Ascending aorta (tissue), 2 donors: ENCODE measurements at places on chromosomes 7 and 10.

DNA sequence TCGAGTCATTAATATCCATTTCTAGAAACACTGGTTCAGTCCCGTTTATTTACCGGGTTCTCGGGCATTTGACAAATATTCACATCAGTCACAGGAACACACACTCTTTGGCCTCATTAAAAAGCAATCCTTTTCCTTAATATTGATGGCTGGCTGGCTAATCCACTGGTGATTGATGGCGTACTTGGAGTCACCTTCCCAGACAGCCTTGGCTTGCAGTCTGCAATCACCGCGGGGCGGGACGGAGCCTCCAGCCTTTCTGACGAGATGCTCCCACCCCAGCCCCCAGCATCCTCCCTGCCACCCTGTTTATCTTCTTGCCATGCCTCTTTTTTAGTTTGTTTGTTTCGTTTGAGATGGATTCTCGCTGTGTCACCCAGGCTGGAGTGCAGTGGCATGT is 36.6 kb downstream of the SRRM3 start:
- DNase-seq, result no peak

DNA sequence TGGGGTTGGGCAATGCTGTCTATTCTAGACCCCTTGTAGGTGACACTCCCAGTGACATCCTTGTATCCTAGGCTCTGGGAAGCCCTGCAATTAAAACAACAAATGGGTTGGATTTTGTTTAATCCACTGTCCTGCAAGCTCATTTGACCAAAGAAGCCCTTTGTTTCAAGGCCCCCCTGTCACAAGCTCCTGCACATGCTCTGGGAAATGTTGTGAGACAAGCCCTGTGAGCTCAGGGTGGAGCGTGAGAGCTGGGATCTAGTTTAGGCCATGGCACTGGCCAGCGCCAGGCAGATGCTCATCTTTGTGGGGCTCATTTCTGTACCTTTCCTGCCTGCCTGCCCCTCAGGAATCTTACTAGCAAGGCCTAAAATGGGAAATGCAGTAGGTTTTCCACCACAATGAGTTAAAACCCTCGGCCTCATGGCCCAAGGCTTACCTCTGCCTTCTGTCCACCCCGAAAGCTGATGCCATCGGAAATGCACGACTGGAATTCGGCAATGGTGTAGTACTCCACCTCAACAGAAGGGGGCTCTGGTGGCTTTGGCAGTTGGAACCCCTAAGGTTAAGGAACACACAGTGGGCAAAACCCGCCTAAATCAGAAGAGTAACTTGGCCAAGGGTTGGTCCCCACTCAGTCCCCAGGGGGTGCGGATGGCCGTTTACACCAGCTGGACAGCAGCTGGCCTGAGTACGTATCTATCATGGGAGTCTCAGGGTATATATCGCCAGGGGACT is 112.0 kb downstream of the NEURL1 start:
- peak; percentile 89 for DNase-seq

- no peak for DNase-seq
Measured at GRCh38 chr7:69967689-69968450, 369.6 kb downstream of the AUTS2 start.

DNA sequence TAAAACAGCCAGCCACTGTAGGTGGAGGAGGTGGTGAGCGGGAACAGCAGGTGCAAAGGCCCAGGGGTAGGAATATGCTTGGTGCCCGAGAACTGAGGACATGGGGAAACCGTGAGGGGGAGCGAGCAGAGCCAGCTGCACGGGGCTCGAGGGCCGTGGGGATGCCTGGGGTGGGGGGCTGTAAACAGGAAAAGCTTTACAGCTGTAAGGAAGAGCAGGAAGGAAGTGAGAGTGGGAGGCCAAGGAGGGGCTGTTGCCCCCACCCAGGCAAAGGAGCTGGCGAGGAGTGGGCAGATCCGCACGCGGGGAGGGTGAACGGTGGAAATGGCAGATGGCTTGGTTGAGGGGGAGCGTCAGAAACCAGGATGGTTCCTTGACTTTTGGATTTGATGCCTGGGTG is 34.4 kb downstream of the ZMIZ1 start:
- no peak for DNase-seq

DNA sequence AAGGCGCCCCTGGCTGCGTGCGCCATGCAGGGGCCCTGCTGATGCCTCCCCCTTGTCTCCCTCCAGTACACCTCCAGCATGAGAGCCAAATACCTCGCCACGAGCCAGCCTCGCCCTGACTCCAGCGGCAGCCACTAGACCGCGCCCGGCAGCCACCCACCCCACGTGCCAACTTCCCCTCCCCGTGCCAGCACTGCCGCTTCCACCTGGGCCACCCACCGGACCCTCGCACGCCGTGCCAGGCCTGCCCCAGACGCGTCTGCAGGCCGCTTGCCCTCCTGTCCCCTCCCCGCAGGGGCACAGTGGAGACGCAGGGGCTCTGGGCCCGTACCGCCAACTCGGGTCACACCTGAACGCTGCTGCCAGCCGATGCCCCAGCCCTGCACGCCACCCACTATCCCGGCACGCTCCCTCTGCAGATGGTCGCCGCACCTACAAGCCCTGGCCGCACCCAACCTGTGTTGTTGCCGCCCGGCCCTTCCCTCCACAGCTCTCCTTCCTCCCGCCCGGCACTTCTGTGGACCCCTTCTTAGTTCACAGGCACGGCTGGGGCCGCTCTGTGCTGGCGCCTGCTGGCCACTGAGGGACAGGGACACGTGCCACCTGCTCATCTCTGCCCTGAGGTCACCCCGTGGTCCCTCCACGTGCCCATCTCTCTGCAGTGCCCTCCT is 26.3 kb upstream of the AMZ1 start:
- no peak for DNase-seq

- DNase-seq, result no peak
Measured at GRCh38 chr7:11841657-11842056, 9.7 kb upstream of the THSD7A start.

- DNase-seq, result no peak
Measured at GRCh38 chr7:39615350-39615975, 7.9 kb upstream of the RALA start.

DNA sequence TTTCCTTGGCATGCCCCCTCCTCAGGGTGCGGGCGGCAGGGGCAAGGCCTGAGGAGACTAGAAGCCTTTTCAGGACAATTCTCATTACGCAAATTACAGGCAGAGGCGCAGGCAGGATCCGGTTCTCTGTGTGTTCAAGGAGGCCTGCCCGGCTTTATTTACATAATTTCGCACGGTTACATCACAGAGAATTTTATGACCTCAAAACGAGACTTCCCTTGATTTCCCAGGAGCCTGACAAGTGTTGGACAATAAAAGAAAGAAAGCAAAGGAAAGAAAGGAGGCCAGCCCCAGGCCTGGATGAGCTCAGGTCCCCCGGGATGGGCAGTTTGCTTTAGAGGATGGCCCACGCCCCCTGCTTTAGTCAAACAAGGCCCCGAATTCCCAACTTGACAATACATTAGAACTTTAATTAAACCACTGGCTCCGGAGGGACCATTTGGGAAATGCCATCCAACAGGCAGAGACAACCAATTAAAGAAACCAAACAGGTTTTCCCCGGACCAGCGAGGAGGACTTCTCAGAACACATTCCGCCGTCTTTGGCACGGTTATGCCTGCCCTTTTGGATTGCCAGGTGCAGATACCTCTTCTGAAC is 2.9 kb downstream of the MNX1 start:
- DNase-seq, result no peak

- no peak for DNase-seq
Measured at GRCh38 chr7:12581897-12582296, 11.4 kb downstream of the SCIN start.

DNA sequence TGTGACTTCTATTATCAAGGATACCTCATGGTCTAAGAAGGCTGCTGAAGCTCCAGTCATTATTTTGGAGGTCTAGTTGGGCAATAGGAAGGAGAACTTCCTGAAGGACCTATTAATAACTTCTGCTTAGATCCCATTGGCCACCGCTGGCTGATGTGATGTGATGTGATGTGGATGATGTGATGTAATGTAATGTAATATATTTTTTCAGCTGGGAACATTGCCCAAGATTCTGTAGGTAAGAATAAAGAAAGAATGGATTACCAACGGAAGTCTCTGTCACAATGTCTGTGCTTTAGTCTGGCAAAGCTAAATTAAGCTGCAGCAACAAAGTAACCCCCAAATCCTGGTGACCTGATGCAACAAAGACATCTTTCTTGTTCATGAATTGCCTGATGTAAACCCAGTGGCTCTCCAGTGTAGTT is 233.7 kb downstream of the PTEN start:
- no peak for DNase-seq

GRCh38 chr7:44971902-44972441 is 6.8 kb downstream of the MYO1G start:
- DNase-seq, result no peak

DNA sequence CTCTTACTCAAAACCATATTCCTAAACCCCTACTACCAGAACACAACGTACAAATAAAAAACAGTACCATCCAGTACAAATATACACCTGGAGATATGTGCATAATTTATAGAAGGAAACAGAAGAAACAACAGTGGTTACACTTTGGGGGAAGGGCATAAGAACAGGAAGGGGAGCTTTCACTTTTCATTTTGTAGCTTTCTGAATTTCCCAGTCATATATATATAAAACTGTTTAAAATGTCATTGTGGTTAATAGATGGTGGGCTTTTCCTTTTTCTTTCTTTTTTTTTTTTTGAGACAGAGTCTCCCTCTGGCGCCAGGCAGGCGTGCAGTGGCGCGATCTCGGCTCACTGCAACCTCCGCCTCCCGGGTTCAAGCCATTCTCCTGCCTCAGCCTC is 47.2 kb downstream of the MALSU1 start:
- no peak for DNase-seq
